ENCODE measurements at places on chromosomes 4 and X.

DNA sequence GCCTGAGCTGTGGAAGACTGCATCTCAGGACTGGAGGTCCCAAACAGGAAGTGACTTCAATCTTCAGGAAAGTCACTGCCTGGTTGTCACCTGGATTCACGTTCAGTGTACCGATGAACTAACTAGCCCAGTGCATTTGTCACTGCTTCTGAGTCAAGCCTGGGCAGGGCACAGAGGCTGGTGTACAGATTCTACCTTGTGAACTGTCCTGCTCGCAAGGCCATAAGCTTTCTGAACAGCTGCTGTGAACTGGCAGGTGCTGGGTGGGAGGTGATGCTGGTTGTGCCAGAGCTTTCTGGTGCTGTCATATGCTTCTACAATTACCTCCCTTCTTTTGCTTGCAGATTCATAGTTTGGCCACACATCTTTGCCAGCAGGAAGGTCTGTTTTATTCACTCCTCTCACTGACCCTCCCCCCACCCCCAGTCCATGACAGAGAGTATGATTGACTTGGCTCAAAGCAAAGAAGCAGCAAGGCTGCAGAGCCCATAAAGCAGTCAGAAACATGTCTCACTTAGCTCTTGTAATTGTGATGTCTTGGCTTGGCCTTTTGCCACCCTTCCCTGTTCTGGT, 40.5 kb downstream of the ZCCHC12 start:
- no peak for DNase-seq

- no peak for DNase-seq
These were observed 93.3 kb downstream of the YIPF7 start for GRCh38 chr4:44558031-44558605.

DNA sequence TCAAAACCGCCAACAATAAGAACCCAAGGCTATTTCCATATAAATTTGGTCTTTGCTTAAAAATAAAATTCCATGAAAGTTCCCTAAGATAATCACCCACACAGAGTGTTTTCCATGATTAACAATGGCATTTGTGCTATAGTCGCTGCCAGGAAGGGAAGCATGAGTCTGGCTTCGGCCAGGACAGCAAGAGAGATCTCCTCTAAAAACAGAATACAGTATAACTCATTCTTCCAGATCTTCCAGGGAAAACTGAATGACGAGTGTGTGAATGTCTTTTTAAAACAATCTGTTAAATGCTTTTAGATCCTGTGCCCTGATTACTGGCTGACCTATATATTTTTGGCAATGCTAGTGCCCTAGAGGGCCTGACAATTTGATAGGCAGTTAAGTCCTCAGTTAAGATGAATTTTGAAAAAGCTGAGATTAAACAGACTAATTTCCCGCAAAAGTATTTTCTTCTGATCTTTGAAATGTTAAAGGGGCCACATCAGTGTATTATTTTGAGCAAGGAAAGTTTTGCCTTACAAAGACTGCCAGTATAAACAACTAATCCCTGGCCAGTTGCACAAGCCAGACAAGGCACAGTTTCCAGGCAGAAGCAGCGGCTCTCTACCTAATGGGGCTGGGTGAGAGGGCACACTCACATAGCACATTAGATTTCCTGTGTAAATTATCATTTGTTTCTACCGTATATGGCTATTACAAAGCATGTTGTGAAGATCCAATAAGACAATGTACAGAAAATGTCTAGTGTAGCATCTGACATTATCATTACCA, 127.3 kb downstream of the DCHS2 start:
- no peak for DNase-seq

DNA sequence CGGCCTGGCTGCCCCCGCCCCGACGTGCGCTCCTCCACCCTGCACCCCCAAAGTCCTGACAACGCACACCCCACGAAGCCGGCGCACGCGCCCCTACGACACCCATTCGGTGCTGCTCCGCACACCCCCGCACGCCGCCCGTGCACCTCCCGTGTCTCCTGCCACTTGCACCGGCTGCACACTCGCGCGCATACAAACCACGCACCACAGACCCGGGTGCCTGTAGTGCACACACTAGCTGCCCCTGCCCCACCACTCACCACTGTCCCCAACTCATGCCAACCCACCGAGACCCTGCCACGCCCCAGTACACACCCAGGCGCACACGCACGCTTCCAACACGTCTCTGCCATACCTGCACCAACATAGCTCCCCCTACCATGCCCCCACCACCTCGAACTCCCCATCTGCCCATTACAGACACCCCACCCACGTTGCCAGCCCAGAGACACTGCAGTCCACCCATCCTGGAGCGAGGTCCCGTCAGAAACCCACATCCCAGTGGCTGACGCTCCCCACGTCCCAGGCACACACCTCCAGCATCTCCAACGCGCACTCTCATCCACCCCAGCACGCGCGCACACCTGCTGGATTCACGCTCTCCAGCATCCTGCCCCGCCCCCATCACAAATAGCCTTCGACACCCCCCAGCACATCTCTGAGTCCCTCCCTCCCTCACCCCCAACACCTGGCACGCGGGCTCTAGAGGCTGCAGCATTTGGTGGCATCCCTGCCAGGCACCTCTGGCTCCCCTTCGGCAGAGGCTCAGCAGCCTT, 4.2 kb upstream of the DUSP9 start:
- DNase-seq = no peak

- peak; percentile 62 for DNase-seq
These were observed 35.9 kb downstream of the ANKRD17 start for GRCh38 chr4:73222466-73223257.

DNA sequence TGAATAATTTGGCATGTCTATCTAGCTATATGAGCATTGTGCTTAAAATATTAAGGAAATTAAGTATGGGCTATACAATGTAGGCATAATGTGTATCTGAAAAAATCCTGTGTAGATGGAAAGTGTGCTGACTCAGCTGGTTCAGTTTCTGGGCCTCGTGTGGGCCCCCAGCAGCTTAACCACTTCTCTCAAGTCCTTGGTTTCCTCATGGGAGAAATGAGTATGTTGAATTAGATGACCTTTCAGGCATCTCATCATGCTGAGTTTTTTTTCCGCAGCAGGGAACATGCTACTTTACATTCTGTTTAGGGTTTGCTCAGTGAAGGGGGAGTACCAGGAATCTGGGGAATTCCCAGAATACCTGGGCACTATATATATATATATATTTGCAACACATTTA, 30.5 kb downstream of the RHOH start:
- DNase-seq = peak; percentile 54
